A549 (cell line): ENCODE measurements at places on chromosomes 1 and 21.

DNA sequence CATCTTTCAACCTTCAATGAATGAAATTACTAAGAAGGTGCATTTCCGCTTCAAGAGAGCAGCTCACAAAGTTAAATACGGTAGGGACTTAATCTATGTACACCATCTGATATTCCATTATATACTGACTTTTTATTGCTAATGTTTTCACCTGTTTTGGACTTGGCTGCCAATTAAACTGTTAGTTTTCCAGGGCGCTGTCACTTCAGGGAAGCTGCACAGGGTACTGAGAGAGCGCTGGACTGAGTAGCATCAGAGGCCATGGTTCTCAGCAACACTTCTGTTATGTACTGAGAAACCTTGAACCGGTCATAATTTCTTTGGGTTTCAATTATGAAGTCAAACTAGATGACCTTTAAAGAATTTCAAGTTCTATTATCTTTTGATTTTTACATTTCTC lies 8.2 kb downstream of the SSX2IP start:
- no peak for DNase-seq

DNA sequence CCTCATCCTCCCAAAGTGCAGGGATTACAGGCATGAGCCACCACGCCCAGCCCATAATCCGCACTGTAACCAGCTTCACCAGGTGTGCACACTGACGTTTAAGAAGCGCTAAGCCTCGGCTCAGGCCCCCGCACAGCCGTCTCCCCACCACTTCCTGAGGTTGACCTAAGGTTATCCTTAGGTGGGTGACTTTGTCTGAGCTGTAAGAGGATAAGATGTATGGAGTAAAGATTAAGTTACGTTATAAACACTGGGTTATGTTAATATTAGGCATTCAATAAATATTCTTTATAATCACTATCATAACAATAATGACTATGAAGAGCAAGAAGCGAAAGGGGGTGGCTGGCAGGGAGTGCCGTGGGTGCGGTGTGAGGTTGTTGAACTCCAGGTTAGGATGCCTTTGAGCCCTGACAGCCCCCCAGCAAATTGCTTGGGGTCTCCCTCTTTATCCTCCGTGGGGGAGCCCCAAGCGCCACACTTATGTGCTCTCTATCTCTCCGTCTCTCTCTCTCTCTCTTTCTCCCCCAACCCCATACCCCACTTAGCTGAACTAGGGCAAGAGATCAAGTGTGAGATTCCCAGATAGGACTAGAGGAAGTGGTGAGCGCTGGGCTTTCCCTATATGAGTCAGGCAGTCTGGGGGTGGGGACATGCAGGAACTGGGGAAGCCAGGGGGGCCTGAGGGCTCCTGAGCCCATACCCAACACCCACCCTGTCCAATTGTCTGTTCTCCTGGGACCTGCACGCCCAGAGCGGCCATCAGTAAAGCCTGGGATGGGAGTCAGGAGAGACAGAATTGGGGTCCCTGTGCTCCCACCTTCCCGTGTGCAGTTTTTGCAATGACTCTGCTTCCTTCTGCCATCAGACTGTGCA lies 7.6 kb downstream of the EFHD2 start:
- DNase-seq: peak; percentile 72

GRCh38 chr1:172940174-172940855 lies 110.4 kb downstream of the TNFSF18 start:
- DNase-seq: no peak

DNA sequence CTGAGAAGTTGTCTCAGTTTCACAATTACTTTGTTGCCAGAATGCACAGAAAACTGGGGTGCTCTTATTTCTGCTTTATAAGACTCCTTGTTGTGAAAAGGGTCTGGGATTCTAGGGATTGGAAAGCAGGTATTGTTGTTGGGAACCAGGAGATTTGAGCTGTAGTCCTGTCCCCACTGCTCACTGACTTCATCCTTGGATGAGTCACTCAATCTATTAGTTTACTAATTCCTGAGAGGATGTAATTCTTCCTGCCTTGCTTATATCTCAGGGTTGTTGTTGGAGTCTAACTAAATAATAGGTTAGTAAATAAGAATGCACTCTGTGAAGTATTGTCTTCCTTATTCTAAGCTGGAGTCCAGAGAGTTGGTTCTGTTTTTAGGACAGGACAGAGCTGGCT lies 172.5 kb upstream of the GALNT2 start:
- DNase-seq: no peak

GRCh38 chr1:87743256-87743655 lies 414.6 kb downstream of the LMO4 start:
- DNase-seq: no peak

DNA sequence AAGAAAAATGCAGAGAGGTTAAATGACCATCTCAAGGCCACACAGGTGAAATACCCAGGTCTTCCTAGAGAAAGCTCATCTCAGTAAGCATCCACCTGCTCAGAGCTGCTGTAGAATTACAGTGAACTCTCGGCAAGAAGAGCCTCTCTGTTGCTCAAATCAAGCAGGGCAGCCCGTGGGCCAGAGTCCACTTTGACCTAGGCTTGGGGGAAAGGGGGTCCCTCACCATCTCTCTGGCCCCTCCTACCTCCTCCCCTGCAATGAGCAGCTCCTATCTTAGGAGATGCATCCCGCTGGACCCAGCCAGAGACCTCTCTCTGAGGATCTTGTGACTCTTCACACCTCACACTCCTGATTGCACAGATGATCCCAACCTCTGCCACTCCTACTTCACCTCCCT lies 364.7 kb downstream of the PTPRU start:
- DNase-seq: no peak

- no peak for DNase-seq
These were observed 41.2 kb downstream of the SKI start for GRCh38 chr1:2269193-2269921.

DNA sequence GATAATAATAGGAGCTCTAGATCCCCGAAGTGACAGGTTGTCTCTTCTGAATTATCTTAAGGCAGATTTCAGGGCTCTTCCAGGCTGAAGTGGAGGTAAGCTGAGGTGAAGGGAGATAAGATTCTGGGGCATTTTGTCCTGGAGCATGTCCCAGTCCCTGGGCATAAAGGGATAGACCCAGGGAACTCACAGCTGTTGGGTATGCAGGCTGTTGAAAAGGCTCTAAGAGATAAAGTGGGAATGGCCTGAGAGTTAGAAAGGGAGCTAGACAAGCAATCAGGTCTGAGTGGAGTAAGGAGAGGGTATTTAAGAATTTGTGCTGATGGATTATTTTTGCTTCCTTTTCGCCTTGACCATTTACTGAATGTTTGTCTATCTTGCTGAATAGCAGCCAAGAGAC lies 123.7 kb downstream of the NOS1AP start:
- DNase-seq: no peak

- peak; percentile 91 for DNase-seq
These were observed 5.2 kb upstream of the FOXD3 start for GRCh38 chr1:63316984-63317816.

DNA sequence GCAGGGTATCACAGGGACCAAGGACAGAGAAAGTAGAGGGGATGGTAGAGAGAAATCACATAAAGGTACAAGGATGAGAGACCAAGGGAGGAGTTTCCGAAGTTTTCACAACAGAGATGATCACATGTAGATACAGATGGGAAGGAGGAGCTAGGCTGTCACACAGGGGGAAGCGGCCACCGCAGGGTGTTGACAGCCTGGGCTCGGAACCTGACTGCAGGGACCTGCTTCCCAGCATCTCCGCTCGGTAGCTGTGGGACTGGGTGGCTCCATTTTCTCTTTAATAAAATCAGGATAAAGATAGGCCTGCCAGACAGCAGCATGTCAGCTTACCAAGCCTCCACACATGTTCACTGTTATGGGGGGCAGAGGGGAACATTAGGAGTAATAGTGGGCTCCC lies 32.3 kb downstream of the CDCA8 start:
- no peak for DNase-seq

DNA sequence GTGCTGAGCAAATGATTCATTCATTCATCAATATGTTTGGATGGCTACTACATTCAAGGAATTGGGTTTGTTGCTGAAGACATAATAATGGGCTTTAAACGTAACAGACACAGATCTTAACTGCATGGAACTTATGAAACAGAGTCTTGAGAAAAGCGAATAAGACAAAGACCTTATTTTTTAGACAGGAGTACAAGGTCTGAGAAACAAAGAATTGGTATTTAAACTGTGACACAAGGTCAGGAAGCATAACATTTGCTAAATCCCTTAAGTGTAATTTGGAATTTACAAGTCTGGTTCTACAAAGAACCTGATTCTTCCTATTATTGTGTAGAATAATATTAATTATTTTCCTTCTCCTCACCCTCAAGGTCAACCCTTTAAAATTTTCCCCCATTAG lies 565.4 kb upstream of the RGS18 start:
- DNase-seq: no peak

DNA sequence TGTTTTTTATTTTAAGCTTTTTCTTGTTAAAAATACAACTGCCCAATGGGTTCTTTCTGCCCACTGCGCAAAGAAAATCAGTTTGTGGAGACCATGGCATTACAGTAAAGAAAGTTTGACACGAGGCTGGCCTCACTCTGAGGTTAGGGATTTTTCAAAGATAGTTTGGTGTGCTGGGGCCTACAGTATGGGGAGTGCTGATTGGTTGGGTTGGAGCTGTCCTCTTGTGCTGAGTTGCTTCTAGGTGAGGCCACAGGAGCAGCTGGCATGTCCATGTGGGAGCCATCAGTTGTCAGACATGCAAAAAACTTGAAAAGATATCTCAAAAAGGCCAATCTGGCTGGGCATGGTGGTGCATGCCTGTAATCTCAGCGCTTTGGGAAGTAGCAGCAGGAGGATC lies 14.0 kb downstream of the OSBPL9 start:
- no peak for DNase-seq

- DNase-seq: no peak
These were observed 205.4 kb downstream of the SLC35F3 start for GRCh38 chr1:234109840-234110239.

- no peak for DNase-seq
These were observed 65.1 kb downstream of the ADSS2 start for GRCh38 chr1:244386595-244386994.

- no peak for DNase-seq
These were observed at the start of gene CRB1 for GRCh38 chr1:197268012-197268411. TSS of gene CRB1 (plus strand) at chr1:197268252. CDS start at chr1:197268413, 161 bp downstream.

DNA sequence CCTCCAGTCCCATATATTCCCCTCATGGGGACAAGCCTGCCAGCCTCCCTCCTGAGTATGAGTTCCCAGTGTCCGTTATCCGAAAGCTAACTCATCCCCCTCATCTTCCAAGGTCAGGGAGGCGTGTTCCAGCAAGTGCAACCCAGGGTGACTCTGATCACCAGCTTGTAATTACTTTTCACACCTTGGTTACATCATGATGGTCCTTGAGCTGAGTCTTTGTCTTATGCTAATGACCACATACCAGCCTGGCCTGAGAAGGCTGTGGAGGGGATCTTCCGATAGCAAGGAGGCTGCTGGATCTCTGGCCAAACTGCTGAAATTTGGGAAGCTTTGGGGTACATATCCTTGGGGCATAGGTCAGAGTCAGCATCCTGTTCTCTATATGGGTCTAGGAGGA lies 99.6 kb downstream of the DDX20 start:
- no peak for DNase-seq

DNA sequence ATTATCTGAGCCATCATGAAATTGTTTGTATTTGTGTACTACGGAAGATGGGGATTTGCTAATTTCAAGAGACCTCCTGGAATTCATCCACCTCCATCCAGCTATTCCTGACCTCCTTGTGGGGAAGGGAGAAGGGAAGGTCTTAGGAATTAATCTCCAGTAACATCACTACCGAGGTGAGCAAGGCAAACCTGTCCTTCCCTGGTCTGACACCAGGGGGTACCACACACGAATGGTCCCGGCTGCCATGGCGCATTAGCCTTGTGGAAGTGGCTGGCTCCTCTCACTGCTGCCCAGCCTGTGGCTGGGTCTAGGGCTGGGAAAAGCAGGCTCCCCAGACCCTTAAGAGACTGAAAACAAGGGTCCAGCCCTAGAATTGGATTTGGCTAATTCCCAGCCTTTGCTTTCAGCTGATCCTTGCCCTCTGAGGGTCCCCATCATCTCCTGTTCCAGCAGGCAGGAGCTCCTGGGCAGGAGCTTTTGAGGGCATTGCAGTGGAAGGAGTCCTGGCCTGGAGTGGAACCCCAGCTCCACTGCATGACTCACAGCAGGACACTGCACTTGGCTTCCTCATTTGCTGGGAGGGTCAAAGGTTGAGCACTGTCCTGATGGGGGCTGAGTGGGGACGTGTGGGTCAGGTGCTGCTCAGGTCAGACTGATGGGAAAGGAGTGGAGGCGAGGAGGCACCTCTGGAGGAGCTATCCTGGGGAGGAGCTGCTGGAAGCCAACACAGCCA lies 34.8 kb downstream of the RIMS3 start:
- DNase-seq: peak; percentile 33

DNA sequence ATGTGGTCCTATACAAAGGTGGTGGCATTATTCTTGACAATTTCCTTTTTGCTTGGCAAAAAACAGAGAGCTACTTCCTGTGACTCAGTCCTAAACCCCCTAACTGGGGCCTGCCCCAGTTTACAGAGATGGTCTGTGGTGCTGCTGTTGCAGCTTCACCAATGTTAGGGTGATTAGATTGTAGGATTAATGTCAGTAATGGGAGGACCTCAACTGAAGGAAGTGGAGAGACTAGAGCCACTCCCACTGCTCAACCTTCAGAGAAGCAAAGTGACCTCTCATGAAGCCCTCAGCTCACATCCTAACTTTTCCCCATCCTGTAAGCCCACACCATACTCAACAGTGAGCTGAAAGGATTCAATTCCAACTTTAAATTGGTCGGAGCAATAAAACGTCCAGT lies 3.6 kb downstream of the S100A6 start:
- no peak for DNase-seq

GRCh38 chr21:17730782-17731181 lies 88.4 kb downstream of the C21orf91 start:
- DNase-seq: no peak

DNA sequence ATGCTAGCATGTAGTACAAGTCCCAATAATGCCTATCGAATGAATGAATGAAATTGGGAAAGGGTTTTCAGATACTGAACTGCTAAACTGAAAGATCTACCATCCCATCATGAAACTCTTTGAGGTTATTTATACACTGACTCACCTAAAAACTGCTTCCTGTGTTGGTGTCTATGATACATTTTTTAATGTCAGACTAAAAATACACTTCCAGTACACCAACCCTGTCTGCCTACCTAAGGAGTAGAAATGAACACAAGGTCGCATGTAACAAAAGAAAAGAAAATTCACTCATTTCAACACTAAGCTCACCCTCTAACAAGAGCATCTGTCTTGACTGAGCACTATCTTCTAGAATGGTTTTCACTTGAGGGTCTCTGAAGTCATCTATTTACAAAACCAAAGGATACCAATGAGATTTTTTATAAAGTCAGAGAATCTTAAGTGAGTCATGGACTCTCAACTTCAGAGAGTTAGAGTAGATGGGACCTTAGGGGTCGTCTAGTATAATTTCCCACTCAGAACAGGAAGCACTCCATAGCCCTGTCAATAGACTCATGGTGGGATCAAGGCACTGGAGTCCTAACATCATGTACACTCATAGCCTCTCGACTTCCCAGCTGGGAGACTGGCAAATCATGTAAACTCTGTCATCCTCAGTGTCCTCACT lies 53.4 kb downstream of the WLS start:
- DNase-seq: no peak

- no peak for DNase-seq
These were observed 28.6 kb downstream of the AK4 start for GRCh38 chr1:65176591-65176990.
